Stimulated activated CD4-positive, alpha-beta T cell treated with anti-CD3 and anti-CD28 coated beads, TNF-alpha, amount 100 ng/mL, for 4 hours (primary cell): ENCODE measurements at places on chromosomes 1 and 21.

GRCh38 chr1:213123536-213123935 lies 72.5 kb downstream of the RPS6KC1 start:
- no peak for DNase-seq

- no peak for DNase-seq
Observed at GRCh38 chr1:43505077-43505780, 25.5 kb upstream of the PTPRF start.

DNA sequence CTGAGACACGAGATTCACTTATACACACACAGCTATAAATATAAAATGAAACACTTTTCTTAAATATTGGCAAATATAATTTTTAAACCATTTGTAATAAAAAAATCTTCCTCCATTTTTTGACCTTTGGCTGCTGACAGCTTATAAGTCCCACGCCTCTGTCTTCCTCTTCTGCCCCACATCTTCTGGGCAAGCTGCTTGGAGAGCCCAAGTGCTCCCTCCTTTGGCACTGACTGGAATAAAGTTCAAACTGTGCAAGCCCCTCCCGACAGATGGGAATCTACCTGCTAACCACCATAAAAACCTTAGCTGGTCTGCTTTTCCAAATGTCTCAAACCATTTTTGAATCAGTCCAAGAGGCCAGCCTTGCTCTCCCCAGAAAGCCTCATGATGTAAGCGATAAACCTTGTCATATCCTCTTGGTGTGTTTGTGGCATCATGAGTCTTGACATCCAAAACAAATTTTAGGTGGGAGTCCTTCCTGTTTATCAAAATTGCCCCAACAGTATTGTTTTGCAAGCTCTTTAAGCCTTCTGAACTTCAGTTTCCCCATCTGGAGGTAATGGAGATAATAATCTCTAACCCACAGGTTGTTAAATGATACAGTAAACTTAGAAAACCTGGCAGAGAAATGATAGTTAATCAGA lies 99.8 kb downstream of the SNX7 start:
- no peak for DNase-seq

DNA sequence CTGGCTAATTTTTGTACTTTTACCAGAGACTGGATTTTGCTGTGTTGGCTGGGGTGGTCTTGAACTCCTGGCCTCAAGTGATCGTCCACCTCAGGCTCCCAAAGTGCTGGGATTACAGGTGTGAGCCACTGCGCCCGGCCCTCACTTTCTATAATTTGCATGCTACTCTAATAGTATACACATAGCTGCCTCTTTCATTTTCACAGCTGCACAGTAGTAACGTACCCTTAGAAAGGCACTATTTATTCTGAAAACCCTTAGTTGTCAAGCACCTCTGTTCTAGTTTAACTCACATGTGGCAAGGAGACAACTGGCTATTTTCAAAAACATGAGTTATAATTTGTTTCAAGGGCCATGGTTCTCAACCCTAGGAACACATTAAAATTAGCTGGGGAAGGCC lies 17.2 kb downstream of the TPM3 start:
- no peak for DNase-seq

DNA sequence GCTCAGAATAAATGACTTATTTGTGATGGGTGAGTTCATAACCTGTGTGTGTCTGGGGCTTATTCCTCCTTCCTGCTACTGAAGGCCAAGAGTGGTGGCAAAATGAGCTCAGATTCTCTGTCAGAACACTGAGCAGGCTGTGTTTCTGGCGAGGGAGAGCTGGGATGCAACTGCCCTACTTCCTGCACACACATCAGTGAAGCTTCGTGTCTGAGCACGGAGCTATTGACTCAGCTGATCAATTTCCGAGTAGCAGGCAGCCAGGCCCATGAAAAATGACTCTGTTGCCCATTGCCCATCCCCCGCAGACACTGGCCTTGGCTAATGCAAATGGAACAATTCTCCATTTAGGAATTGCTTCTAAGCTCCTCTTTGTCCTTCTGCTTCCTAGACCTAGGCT lies 27.7 kb downstream of the TNR start:
- no peak for DNase-seq
